ENCODE measurements at places on chromosomes 7 and 10.

- no peak for DNase-seq
These were observed 47.0 kb downstream of the SEC61G start for GRCh38 chr7:54711900-54712595.

- DNase-seq, result no peak
These were observed 95.2 kb downstream of the WDR37 start for GRCh38 chr10:1151076-1152033.

DNA sequence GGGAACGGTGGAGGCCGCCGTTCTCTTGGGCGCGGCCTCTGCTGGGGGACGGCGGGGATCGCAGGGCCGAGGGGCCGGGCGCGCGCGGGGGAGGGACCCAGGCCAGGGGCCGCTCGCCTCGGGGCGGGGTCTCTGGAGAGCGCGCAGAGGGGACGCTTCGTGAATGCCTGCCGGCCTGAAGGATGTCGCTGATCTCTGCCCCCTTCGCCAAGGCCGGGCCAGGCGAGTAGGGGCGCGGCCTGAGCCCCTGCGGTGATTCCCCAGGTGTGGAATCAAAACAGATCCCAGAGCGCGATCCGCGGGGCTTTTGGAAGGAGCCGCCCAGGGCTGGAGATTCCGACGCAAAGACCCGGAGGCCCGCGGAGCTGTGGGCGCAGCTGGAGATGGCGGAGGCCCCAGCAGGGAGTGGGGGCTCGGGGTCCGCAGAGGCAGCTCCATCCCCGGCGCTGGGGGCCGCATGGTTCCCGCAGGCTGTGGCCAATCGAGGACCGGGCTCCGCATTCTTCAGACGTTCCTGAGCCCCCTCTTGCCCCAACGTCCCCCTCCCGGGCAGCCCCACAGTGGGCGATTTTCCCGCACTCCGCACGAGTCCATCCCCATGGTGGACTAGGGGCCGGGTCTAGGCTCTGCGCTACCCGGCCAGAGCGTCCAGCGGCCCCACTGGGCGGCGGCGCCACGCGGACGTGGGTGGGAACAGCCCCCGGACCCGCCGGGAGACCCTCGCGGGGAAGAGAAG is 166.0 kb downstream of the ACTR3B start:
- no peak for DNase-seq

DNA sequence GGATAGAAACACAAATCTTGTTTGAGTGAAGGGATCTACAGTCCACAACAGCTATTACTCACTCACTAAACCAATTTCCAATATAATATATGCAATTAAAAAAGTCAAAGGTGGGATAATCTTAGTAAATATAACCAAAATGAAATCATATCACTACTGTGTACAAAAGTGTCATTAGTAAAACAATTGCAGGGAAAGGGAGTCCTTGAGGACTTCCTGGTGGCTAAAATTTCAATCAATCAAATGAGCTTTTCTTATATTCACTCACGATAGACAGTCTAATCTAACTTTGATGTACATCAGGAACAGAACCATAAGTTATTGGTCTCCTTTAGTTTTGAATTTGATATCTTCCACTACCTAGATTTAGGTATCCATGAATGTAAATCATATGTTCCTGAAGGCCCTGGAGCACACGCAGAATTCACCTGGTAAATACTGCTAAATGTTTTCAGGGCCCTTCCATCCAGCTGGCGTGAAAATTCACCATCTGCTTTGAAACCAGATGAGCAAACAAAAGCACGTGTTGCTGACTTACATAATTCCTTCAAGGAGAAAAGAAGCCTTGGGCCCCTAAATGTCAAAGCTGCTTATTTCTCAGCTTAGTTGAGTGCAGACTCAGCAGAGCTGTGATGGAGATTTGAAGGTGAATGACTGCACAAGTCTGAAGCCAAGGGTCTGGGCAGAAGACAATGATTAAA is 159.3 kb upstream of the TMEM196 start:
- DNase-seq, result no peak

DNA sequence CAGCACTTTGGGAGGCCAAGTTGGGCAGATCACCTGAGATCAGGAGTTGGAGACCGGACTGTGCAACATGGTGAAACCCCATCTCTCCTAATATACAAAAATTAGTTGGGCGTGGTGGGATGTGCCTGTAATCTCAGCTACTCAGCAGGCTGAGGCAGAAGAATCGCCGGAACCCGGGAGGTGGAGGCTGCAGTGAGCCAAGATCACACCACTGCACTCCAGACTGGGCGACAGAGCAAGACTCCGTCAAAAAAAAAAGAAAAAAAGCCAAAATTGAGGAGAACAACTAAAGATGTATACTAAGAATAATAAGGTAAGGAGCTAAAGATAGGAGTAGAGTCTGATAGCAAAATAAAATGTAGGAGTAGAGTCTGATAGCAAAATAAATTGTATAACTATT is 251.0 kb downstream of the KCND2 start:
- DNase-seq, result no peak

DNA sequence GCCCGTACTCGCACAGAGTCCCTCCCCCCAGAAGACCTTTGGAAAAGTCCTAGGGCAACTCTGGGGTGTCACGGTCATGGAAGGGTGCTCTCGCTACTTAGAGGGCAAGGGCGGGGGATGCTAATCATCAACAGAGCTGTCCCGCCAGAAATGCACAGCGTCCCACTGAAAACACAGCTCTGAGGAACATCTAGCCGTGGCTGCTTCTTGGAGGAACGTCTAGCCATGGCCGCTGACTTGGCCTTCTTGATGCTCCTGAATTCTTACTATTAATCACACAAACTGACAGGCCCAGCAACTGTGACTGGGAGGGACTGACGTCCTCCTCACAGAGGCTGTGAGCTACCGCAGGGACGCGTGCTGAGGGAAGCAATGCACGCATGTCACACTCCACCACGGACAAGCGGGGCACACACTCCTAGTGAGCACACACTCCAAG is 1.7 kb downstream of the TUBGCP2 start:
- DNase-seq, result no peak

DNA sequence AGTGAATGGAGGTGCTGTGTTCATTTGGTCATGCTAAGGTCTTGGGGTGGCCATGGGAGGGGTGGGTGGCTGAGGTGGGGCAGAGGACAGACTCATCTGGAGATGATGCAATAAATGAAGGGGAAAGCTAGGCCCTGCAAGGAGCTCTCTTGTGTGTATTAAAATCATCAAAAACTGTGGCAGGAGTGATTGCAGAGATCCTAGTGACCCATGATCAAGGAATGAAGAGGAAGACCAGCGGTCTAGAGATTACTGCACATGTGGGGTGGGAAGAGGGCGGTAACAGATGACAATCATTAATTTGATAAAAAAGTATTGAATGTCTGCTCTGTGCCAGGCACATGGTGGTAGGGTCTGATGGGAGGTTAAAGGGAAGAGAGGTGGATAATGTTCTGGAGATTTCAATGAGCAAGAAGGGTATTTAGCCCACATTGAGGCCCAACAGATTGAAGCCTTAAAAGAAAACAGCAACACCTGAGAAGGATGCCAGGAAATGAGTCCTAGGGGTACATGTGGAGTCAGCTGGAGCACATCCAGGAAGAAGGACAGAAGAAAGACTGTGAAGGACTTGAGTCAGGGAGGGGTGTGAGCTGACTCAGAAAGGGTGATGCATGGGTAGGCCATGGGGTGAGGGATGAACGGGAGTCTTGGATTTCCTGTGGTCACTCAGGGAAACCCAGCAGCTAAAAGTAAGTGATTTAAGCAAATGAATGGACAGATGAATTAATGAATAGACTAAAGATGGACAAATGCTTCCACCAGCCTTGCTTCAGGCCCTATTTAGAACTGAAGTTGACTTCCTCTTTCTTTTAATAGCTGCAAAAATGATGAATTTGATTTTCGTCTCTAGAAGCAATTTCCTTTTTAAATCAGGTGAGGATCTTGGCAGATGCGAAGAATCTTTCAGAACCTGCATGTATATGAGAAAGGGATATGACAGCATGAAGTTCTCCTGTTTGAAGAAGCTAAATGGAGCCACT is 83.1 kb upstream of the IGFBP3 start:
- no peak for DNase-seq

DNA sequence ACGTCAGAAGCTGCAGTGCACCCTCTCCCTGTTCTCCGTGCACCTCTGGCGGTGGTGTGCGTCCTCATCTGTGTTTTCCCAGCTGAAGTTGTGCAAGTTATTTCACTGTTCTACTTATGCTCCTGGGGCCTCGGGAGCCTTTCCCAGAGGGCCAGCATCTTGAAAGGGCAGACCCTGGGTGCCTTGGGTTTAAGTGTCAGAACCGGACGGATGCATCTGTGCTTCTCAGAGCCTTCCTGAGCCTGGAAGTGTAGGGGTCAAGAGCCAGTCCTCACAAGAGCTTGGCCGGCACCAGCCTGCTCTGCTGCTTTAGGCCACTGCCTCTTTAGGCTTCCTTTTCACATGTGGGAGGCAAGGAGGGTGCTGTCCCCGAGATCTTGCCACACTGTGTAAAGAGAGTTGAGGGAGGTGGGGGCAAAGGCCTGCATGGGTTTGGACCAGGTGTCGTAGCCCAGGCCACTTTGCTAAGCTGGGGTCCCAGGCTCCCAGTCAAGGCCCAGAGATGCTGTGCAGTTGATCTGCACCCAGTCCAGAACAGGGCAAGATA is 128.9 kb upstream of the NPS start:
- no peak for DNase-seq

DNA sequence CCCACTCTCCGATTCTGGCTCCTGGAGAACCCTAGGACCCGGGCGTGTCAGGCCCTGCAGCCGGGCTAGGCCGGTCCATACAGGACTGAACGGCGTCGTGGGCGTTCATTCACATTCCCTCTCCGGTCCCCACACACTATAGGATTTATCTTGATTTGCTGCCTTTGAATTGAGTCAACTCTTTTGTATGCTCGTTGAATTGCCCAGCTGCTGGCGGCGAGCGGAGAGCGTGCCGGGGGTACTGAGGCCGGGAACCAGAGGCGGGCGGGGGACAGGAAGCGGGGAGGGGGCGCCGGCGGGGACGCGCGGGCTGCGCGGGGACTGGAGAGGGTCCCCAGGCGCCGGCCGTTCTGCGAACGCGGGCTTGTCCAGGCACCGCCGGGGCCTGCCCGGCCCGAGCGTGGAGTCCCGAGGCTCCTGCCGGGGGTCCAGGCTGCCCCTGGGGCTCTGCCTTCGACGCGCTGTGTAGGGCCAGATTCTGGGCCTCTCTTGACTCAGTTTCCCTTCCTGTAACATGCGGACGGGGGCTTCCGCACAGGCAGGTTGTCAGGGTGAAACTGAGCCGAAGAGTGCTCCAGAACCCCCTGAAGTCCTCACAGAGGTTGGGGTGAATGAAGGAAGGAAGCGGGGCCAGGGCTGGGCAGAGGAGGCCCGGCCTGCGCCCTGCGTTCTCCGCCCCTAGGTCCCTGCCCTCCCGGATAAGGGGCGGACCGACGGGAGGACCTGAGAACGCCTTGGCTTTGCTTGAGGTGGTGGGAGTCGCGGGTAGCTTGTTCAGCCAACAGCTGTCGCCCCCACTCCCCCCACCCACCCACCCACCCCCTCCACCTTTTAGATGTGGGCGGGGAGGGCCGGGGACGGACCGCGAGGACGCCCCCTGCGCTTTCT is 769 bp upstream of the ELFN1 start:
- DNase-seq, result no peak

GRCh38 chr7:108460964-108461363 is 4.7 kb upstream of the NRCAM start:
- DNase-seq, result no peak

- DNase-seq, result no peak
These were observed 255.8 kb upstream of the CNTNAP2 start for GRCh38 chr7:145860809-145861208.

GRCh38 chr10:85612833-85613232 is 753.8 kb downstream of the GRID1 start:
- no peak for DNase-seq

DNA sequence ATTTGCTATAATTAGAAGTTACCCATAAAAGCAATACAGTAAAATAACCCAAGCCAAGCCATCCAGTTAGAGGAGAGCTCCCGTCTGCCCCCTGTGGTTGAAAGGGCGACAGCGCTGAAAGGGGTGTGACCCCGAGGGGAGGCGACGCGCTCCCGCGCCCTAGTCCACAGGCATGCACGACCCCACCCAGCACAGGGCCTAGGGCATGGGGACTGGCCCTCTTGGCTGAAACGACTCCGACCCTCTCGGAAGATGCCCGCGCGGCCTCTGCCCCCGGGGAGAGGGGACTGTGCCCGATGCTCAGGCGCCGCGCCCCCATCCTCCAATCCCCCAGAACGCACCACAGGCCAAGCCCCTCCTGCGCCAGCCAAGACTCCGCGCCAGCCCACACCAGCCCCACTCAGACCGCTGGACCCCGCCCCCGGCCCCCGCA is 64.0 kb downstream of the CSGALNACT2 start:
- peak; percentile 49 for DNase-seq

- DNase-seq, result no peak
These were observed 257.6 kb upstream of the IGFBP3 start for GRCh38 chr7:46178661-46179060.

GRCh38 chr7:108200326-108200725 is 70.2 kb upstream of the LAMB4 start:
- no peak for DNase-seq

GRCh38 chr10:70410608-70411007 is 6.7 kb downstream of the EIF4EBP2 start:
- no peak for DNase-seq

GRCh38 chr10:104021246-104021645 is 54.3 kb downstream of the SLK start:
- no peak for DNase-seq

GRCh38 chr7:130458257-130458656 is 17.4 kb upstream of the CEP41 start:
- DNase-seq, result no peak

All from activated T-helper 2 cell treated with anti-CD3 and anti-CD28 coated beads, Interferon-gamma antibody, Interleukin-2, Interleukin-4, amounts not matched to agents 10 μg/mL and 5 μg/mL and 100 μg/mL, durations not matched to agents 14 hours and 24 hours and 36 hours (primary cell).